ENCODE measurements at places on chromosomes 2 and 18.

- DNase-seq, result no peak
These were observed 24.2 kb downstream of the ITM2C start for GRCh38 chr2:230888824-230889400.

DNA sequence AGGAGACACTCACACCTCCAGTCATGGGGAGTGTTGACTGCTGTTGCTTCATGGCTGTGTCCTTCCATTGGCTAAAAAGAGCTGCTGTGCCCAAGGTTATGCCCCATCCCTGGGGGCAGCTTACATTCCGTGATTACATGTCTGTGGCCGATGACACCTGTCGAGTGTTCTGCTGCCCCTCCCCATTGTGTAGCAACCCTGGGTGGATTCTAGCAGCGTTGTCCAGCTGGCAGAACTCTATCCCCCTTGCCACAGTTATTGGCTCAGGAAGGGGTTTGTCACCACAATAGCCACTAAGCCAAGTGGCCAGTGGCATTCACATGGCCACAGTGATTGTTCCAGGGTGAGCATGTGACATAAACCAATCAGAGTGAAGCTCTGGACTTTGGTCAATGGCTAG, 11.6 kb upstream of the PDIA6 start:
- DNase-seq, result no peak

DNA sequence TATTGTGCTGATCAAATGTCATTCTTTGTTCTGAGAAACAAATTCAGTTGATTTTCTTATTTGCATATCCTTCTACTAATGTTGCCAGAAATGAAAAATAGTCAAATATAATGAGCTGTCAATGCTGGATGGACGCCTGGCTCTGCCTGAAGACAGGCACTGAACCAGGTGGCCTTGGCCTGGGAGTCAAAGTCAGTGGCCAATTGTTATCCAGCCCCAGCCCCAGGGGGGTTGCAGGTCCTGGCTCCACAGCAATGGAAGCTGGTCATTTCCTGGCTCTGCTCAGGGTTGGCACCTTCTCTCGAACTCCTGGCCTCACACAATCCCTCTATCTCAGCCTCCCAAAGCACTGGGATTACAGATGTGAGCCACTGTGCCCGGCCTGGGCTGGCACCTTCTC, 176.8 kb upstream of the GLI2 start:
- no peak for DNase-seq

DNA sequence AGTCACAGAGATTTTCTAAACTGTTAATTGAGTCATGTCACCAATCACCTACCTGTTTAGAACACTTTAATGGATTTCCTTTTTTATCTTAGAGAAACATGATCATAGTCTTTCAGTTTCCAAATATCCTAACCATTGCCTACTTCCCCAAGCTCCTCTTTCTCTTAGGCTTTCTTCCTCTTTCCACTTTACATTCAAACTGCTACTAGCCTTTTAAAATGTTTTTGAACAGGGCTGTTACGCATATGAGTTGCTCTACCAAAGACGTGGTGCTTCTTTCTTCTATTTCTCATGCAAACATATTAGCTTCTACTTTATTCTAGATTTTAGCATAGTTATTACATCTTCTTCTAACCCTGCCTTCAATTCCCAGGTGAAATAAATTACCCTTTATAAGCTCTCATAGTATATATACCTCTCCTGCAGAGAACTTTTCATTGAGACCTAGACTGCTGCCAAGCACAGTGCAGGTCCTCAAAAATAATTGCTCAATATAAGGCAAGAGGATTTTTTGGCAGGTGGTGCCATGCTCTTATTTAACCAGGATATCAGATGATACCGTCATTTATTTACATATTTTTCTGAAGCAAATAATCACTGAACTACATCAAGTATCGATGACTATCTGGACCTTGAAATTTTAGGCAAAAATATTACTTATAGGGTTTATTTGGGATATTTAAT, 937.1 kb downstream of the TSN start:
- no peak for DNase-seq

GRCh38 chr18:37276111-37276890, 289.3 kb downstream of the CELF4 start:
- no peak for DNase-seq

DNA sequence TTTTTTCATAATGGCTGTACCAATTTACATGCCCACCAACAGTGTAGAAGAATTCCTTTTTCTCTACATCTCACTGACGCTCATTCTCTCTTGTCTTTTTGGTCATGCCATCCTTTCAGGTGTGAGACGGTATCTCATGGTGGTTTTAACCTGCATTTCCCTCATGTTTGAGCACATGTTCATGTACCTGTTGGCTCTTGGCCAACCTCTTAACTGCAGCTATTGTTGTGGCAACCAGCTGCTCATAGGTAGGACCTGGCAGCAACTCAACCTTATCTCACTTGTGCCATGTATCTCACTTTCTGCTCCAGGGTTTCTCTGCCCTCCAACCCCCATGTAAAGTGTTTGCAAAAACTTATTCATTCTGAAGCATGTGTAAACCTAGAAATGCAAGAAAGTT, 167.5 kb downstream of the UPP2 start:
- no peak for DNase-seq

DNA sequence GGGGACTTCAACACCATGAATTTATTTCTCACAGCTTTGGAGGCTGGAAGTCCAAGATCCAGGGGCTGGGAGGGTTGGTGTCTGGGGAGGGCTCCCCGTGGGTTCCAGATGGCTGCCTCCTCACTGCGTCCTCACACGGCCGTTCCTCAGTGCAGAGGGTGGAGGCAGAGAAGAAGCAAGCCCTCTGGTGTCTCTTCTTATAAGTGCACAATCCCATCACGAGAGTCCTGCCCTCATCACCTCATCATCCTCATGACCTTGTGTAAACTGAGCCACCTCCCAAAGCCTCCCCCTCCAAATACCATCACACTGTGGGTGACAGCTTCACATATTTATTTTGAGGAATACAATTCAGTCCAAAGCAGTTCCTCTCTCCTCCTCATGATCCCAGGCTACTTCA, 26.3 kb downstream of the TMEM163 start:
- no peak for DNase-seq

DNA sequence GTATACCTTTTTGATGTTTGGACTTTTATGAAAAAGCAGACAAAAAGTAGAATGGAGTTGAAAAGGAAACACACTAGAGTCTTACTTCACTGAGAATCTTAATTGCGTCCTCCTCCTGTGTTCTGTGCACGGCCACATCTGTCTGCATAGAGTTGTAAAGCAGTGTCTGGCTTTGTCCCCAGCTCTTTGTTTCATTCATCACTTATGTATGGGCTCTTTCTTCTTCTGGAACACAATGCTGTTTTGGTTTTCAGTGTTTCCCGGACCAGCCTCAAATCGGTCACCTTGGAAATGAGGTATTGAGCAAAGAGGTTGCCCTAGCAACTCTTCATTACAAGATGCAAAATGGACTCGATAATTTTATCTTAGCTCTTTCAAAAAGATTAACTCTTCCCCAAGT, 104.3 kb upstream of the CNGA3 start:
- DNase-seq, result no peak

- no peak for DNase-seq
These were observed 121.3 kb upstream of the RNU4ATAC start for GRCh38 chr2:121409388-121409787.

GRCh38 chr2:85011747-85012146, 40.8 kb downstream of the KCMF1 start:
- no peak for DNase-seq

- no peak for DNase-seq
These were observed 6.7 kb downstream of the SETBP1 start for GRCh38 chr18:44687421-44687820.

GRCh38 chr2:12921321-12921720, 204.6 kb downstream of the TRIB2 start:
- DNase-seq, result no peak

DNA sequence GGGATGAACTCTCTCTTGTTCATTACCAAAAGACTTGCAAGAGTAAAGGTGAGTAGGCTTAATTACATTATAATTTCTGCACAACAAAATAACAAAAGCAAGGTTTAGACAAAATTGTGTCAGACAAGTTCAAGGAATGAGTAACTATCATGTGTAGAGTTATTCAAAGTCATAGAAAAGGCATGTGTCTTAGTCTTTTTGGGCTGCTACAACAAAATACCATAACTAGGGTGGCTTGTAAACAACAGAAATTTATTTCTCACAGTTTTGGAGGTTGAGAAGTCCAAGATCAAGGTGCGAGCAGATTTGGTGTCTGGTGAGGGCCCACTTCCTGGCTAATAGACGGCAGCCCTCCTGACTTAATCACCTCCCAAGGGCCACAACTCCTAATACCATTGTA, 37.6 kb downstream of the IL1R2 start:
- DNase-seq, result no peak

DNA sequence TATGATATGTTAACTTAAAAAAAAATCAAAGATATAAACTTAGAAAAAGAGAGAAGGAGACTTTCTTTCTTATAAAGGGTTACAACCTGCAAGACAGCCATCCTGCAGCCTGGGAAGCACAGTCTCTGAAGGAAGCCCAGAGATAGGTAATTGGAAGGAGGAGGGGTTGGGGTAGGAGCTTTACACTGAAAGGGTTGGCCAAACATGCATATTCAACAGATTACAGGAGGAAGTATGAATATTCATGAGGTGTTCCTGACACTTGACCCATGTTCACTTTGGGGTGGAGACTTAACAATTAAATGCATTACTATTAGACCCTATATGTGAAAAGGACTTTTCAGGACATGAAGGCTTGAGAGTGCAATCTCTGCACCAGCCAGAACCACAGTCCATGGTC, 71.7 kb upstream of the CDH2 start:
- DNase-seq, result no peak

DNA sequence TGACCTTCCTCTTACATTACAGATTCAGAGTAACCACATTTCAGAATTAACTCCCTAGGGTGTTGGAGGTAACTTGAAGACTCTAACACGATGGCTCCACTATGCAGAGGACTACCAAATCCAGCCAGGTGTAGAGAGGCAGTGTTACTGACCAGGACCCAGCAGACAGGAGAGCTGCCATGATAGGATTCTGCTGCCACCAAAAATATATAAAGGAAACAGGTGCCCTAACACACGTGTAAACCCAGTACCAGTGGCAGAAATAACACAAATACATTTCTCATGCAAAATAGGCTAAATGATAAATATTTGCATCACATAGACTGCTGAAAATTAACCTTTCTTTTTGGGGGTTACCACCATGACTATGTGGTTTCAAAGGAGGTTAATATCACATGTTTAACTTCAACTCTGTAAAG, 7.0 kb downstream of the ZBTB14 start:
- no peak for DNase-seq

- DNase-seq, result no peak
These were observed 72.6 kb downstream of the CELF4 start for GRCh38 chr18:37492952-37493351.

DNA sequence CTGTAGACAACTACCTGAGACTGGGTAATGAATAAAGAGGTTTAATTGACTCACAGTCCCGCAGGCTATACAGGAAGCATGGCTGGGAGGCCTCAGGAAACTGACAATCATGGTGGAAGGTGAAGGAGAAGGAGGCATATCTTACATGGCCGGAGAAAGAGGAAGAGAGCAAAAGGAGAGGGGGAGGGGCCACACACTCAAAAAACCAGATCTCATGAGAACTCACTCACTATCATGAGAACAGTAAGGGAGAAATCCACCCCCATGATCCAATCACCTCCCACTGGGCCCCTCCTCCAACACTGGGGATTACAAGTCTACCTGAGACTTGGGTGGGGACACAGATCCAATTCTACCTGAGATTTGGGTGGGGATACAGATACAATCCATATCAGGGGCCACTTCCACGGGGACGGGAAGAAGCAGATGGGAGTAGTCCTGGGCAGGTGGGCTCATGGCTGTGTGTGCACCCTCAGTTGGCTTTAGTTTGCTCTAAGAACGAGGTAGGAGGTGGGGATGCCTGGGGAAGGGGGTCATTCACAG, 9.9 kb downstream of the MAB21L4 start:
- no peak for DNase-seq

GRCh38 chr2:160257743-160258491, 57.8 kb upstream of the ITGB6 start:
- no peak for DNase-seq

GRCh38 chr18:25661831-25662230, 309.9 kb upstream of the ZNF521 start:
- DNase-seq, result no peak

DNA sequence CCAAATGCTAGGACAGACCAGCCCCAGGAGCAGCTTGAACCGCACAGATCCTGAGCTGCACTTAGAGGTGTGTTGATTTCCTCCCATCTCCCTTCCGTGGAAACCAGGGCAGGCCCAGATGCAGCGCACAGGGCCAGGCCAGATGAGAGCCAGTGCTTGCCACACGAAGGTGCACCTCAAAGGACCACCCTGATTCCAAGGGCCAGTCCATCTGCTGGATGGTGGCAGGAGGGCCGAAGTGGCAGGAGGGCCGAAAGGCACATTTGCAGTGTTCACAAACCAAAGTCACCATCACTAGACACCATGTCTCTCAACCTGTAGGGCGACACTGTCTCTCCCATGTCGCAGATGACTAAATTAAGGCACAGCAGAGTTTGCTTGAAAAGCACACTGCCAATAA, 370.7 kb upstream of the MYT1L start:
- DNase-seq, result no peak

DNA sequence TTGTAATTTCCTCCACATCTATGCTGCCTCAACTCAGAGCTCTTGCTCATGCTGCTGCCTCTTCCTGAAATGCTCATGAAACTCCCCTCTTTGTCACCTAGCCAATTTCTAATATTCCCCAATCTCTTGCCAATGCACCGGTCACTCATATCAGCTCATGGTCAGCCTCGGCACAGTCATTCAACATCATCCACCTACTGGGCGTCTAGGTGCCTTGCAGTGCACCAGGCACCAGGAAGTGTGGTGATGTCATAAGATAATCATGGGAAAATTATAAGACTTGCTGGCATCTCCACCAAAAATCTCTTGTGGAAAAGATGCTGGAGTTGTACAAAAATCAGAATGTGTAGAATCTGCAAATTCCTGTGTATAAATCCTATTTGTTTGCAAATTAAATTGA, 52.6 kb upstream of the RAB27B start:
- no peak for DNase-seq

Data from naive thymus-derived CD8-positive, alpha-beta T cell (primary cell).